Lung (tissue), 17 donors: ENCODE measurements at places on chromosomes 16 and 17.
A peak's percentile ranks its signal among the peaks of the same experiment; 100 is the strongest.

DNA sequence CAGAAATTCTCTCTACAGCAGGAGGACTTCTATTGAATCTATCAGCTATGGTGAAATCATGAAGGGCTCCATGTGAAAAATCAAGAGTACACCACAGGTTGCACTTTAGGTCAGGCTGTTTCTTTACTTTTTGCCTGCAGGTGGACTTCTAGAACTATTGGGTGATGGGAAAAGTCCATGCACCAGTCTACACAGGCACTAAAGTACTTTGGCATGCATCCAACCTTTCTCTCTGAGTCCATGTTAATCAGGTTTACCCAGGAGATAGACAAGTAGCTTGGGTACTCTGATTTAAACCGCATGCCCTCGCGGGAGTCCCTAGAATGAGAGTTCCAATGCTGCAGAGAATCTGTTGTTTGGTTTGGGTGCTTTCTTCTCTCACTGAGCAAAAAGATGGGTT, 9.1 kb upstream of the ANKFN1 start:
- no peak overlapping the region for H3K27ac ChIP-seq
- H3K4me3 ChIP-seq: no peak overlapping the region
- no peaks in the 10 kb centered on the region for H3K27me3 ChIP-seq
- no peaks in the 10 kb centered on the region for H3K36me3 ChIP-seq
- peaks cover 2% of the 10 kb centered on the region for H3K4me1 ChIP-seq

DNA sequence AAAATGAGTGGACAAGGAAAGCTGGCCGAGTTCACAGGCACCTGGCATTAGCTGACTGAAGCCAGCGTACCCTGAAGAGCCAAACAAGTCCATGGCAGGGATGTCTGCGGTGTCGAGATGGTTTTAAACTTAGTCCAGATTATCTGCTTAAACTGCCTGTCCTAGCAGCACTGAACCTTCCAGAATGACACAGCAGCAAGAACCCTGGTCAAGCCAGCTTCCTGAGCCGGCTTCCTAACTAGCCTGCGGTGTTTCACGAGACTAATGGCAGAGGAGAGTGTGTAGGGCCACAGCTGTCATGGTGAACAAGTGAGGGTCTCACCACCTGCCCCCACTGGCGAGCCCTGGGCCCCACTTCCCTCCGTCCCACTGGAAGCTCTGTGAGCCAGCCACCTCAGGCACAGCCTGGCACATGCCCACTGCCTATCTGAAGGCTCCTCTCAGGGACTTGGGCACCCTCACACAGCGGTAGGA, 28.8 kb upstream of the MTSS2 start:
- peaks cover 55% of the 10 kb centered on the region for H3K4me1 ChIP-seq
- peak overlapping the region; percentile 79 for H3K27ac ChIP-seq
- no peak overlapping the region for H3K4me3 ChIP-seq
- H3K36me3 ChIP-seq: no peaks in the 10 kb centered on the region
- no peaks in the 10 kb centered on the region for H3K27me3 ChIP-seq

DNA sequence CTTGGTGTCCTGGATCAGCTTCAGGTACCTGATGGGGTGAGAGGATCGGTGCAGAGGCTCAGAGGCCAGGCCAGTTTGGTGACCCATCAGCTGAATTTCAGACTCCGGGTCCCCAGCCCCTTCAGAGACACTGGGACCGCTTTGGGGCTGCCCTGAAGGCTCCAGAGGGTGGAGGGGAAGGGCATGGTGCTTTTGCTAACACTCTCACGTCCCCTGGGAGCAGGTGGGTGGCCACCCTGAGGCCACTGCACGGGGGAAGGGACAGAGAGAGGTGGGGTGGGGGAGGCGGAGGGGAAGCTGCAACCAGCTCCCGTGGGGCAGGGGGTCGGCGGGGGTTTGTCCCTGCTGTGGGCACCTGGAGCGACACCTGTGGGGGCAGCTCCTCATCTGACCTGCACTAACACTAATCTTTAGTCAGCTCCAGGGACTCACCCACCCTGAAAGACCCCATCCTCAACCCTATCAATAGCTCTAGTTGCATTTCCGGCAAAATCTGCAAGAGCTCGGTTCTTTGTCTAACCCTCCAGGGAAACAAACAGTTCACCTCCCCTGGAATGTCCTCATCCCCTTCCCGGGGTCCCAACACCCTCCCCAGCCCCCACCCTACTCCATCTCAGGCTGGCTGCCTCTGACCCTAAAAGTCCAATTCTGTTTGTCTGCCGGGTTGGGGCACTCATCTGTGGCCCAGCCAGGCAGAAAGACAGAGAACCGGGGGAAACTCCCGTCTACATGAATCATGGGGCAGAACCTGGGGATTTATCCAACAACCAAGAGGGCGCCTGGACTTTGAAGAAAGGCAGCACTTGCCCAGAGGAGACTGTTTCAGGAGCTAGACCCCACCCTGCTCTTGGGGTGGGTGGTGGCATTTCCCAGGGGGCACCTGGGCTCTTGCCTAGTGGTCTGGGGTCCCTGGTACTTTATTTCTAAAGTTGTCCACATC, 91.9 kb upstream of the CBX4 start:
- no peaks in the 10 kb centered on the region for H3K36me3 ChIP-seq
- no peaks in the 10 kb centered on the region for H3K4me1 ChIP-seq
- no peak overlapping the region for H3K4me3 ChIP-seq
- DNase-seq: no peak
- no peaks in the 10 kb centered on the region for H3K27me3 ChIP-seq

- H3K36me3 ChIP-seq: no peaks in the 10 kb centered on the region
- H3K27me3 ChIP-seq: no peaks in the 10 kb centered on the region
- peaks cover 6% of the 10 kb centered on the region for H3K4me1 ChIP-seq
- H3K27ac ChIP-seq: peak overlapping the region; percentile 17
These were observed 110.2 kb upstream of the CACNG5 start for GRCh38 chr17:66724581-66725341.

GRCh38 chr17:7508846-7509245, 24.7 kb downstream of the POLR2A start:
- no peaks in the 10 kb centered on the region for H3K27me3 ChIP-seq
- H3K27ac ChIP-seq: no peak overlapping the region
- no peak overlapping the region for H3K4me3 ChIP-seq
- DNase-seq: no peak
- no peaks in the 10 kb centered on the region for H3K4me1 ChIP-seq

DNA sequence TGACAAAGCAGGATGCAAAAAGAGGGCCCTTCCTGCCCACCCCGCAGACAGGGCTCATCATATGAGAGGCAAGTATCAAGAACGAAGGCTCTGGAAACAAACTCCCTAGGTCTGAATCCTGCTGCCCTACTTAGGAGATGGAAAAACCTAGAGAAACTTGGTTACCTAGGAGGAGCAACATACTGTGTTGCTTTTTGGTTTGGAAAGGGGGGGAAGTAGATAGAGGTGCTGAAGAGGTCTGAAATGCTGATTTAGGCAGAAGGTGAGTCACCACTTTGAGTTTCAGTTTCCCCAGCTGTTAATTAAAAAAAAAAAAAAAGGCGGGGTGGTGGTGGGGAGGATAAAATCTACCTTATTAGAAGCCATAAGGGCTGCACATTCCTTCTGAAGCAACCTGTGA, 1.5 kb downstream of the N4BP1 start:
- H3K27me3 ChIP-seq: no peaks in the 10 kb centered on the region
- peak overlapping the region; percentile 10 for H3K4me3 ChIP-seq
- DNase-seq: no peak
- H3K36me3 ChIP-seq: no peaks in the 10 kb centered on the region

DNA sequence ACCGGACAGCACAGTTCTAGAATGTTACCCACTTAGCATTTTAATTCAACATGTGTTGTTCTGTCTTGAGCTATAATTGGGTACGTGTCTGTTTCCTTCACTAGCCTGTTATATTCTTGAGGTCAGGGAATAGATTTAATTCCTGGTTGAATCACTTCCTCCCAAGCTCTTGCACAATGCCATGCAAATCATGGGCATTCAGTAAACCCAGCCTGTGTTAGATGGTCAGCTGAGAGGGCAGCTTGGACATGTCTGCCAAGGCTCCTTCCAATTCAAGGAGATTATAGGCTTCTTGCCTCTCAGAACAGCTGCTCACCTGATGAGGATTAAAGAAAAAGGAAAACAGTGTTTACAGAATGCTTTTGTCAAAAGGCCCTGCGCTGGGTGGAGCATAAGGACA, 12.6 kb downstream of the C1QTNF1 start:
- H3K4me1 ChIP-seq: no peaks in the 10 kb centered on the region
- no peak overlapping the region for H3K27ac ChIP-seq
- no peaks in the 10 kb centered on the region for H3K36me3 ChIP-seq
- H3K4me3 ChIP-seq: no peak overlapping the region
